Dermis blood vessel endothelial cell (primary cell): ENCODE measurements at places on chromosomes 3 and 15.
A peak's percentile ranks its signal among the peaks of the same experiment; 100 is the strongest.

GRCh38 chr3:76969471-76969870, 70.4 kb upstream of the ROBO2 start:
- DNase-seq, result no peak

DNA sequence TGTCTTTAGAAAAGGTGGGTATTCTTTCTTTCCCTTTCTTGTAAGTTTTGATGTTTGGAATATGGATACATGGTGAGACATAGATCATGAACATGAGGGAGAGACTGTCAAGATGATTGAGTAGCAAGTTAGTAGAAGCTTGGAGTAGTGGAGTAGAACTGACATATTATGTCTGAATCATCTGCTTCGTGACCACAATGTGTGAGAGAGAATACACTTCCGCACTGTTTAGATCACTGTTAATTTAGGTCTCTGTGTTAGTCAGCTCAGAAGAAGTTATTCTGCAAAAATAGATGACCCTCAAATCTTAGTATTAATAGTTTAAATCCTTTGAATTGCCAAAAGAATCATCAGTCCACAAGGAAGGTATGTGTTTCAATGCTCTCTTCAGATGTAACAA, 151.0 kb downstream of the OXSM start:
- no peak for DNase-seq

GRCh38 chr3:106707347-106707746, 669.9 kb upstream of the CCDC54 start:
- DNase-seq, result no peak

DNA sequence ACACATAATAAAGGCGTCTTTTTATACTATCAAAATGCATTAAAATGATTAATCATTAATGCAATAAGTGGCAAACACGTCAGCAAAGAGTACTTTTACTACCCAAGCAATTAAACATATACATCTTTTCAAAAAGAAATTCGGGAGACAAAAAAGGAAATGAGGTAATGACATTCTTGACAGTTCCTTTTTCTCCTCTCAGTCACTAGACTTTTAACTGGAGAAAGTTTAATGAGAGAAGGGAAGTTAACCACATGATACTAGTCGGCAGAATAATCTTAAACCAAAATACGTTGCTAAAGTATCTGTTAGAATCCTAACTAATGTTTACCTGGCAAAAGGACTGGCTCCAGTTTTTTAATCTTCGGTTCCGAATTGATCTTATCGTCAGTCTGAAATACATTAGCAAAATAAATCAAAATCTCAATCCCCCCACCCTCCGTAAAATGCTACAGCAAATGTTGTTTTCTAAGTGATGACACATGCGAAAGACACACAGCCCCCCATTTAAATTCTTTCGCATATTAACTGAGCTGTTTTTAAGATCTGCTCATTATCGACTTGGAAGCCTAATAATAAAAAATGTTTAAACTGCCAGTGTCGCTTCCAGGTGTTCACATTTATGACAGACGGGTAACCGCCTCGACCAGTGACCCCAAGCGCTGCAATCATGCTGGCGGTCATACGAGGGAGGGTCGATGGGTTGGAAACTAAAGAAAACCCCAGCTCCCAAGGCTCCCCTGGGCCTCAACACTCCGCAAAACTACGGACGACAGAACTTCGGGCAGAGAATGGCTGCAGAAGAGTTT, 778 bp downstream of the MTMR10 start:
- peak; percentile 30 for DNase-seq

DNA sequence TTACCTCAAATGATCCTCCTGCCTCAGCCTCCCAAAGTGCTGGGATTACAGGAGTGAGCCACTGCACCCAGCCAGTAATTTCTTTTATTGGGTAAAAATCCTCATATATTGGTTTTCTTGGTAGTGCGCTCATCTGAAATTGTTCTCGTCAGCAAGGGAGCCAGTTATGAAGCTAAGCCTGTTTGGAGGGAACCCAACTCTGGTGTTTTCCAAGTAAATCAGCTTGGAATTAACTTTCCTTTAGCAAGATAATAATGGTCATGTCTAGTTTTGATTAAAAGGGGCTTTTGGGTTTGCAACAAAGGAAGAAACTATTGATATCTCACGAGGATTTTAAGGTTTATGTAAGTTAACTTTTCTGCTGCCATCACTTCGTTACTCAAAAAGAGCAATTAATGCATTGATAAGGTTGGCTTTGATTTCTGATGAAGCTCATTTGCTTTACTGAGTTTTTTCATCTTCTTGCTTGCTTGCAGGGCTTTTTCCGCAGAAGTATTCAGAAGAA, 72.7 kb downstream of the RARB start:
- no peak for DNase-seq

DNA sequence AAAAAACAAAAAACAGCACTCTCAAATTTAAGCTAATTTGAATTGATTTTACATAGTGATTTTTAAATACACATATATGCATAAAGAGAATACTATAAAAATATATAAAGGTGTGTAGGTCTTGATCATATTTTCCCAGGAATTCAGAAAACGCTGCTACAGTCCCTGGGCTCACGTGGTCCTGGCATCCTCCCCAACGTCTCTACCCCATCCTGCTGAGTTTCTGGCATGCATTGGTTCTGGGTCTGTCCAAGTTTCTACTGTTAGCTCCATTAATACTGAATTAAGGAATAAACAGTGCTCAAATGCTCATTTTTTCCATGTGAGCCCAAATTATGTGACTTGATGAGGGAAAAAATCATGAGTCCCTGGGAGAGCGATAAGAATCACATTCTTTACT, 32.7 kb upstream of the LAMP3 start:
- DNase-seq, result no peak

DNA sequence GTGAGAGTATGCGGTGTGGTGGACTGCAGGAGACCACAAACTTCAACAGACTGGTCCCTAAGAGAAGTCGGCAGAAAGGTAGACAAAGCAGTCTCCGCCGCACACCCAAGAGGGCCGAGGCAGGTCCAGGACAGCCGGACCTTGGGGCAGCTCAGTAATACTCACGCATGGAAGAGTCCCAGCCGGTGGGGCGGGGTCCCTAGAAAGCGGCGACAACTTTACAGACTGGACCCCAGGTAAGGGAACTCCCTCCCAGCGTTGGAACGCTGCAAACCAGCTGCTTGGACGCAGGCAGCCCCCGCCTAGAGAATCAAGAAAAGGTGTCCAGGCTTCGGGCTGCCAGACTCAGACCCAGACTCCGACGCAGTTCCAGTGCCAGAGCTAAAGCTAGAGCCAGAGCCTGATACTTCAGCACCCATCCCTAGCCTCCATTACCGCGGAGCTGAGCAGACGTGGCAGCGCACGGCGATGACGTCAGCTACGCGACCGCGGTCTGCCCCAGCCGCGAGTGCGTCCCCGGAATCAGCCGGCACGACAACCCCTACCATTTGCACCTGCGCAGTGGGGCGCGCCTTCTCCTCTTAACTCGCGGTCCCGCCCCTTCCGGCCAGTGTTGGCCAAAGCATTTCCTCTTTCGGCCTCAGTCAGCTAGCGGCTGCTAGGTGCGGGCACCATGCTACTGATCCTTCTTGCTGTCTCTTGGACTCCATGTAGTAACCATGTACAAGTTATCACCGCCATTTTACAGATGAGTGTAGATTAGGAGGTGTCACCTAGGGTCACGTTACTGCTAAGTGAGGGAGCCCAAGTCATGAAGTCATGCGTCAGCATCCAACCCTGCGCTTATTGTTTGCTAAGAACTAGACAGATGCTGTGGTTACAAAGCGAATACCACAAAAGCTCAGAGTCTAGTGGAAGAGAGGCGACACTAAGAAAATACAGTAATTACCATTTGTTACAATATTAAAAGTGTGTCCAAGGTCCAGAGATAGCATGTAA, at the start of gene TMEM39A:
Gene TMEM39A (minus strand): TSS at position 445 of the 999 bp plus-strand sequence. CDS start 1,541 bp downstream, outside the sequence.
- DNase-seq, result peak; percentile 99

DNA sequence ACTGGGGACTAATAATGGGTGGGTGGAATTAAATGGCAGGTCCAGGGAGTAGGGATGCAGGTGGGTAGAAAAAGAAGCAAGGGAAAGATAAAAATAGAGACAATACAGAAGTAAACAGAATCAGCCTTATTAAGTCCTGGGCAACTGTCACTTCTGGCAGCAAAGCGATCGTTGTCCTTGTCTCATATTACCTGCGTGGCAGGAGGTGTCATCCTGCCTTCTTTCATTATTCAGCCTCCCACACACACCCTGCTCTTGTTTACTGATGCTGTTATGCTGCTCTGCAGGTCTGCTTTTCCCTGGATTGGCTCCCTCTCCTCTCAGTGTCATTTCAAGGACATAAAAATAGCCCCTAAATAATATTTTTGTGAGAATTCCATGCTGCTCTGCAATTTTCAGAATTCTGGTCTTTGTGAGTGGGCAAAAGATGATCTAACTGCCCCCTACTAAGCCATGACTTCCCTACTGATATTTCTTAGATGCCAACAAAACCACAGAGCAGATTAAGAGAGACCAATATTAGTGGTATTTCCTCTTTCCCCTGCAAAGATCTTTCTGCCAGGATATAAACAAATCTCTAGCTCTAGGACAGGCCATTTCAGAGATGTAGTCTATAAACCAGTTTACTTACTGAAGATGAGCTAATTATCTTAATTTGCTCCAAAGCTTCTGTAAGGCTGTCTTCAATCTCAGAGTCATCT, 8.5 kb downstream of the VEPH1 start:
- no peak for DNase-seq

- no peak for DNase-seq
These were observed 376.3 kb downstream of the GAP43 start for GRCh38 chr3:115999613-116000012.
